Left ventricle myocardium inferior (tissue), 1 donor: ENCODE measurements at places on chromosomes 7 and 10. TPM values are rescaled to one million over a fixed set of nuclear protein-coding genes. Genes with fewer than 3 reads are reported as not detected.

DNA sequence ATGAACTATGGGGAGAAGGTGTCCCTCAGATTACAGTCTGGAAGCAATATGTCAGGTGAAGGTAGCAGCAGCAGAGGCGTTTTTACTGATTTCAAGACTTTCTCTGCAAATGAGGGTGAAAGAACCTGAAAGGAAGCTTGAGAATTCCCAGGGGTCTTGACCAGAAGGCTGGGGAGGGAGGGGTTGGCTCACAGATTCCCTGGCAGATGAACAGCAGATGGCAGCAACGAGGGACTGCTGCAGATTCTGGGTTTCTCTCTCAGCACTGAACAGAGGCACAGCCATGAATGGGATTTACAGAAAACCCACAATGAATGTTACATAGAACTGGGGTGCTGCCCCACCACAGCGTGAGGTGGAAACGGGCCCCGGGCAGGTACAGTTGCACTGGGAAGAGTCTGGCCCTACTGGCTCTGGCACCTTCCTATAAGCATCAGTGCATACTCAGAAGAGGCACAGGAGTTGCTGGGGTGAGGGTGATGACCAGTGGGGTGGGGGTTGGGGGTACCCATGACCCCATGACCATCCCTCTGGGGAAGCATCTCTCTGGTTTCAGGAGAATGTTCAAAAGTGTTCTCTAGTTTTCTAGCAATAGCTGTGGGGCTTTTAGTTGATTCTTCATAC lies 317.8 kb downstream of the SH2D4B start:
- DNase-seq: no peak

Gene SYT15
- 1.9 TPM for total RNA-seq

GRCh38 chr7:67619175-67619574 lies 622.5 kb downstream of the TYW1 start:
- peak; percentile 19 for DNase-seq

- DNase-seq: no peak
Observed at GRCh38 chr10:69869291-69869961, 67.7 kb downstream of the COL13A1 start.

Gene RELN
- 0.44 TPM for total RNA-seq

DNA sequence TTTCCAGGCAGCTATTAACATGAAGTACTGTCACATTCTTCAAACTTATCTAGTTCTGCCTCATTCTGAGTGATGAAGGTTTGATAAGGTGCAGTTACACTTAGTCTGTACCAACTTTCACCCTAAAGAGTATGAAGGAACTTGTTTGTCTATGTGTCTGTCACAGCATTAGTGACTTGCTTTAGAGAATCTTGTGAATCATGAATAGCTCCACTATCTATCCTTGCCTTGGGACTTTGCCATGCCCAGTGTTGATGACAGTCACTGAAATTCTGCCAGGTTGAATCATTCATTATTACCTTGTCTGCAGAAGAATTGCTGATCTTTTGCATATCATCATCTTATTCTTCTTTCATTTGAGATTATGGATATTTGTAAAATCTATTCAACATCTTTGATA lies 50.9 kb upstream of the A1CF start:
- no peak for DNase-seq
